ENCODE measurements at places on chromosomes 1 and 21.

GRCh38 chr1:164838786-164839185, 279.8 kb downstream of the PBX1 start:
- no peak for DNase-seq

DNA sequence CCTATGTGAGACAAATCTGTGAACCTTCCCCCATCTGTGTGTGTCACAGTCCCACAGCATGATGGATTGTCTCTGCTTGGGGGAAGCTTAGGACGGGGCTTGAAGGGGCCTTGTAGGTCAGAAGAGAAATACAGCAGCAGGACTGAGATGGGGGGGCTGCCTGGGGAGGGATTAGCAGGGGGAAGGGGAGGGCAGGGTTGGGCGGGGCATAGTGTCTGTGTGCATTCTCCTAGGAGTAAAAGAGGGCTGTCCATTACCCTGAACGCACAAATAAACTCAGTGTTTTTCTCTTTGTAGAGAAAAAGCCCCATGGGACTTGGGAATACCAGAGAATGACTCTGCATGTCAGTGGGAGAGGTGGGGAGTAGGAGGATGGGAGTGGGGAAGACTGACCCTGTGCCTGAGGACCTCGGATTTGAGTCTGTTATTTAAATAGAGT, 16.4 kb downstream of the RNF220 start:
- DNase-seq = no peak

- no peak for DNase-seq
Measured at GRCh38 chr1:181100015-181100905, 11.8 kb downstream of the IER5 start.

DNA sequence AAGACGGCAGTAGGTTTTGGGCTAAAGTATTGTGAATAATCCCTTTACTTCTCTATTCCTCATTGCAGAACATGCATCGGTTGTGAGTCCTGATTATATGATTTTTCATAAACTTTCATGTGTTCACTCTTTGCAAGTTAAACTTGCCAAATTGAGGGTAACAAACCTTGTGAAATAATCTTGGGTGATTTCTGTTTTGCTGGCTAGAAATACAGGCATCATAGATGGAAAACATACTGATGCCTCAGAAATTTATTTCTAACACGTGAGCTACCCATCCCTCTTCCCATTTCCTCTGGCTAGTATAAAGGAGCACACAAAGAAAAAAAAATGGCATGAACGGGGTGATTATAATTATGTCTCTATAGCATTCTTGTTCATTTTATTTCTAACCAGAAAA, 39.6 kb downstream of the RGS5 start:
- DNase-seq = no peak

DNA sequence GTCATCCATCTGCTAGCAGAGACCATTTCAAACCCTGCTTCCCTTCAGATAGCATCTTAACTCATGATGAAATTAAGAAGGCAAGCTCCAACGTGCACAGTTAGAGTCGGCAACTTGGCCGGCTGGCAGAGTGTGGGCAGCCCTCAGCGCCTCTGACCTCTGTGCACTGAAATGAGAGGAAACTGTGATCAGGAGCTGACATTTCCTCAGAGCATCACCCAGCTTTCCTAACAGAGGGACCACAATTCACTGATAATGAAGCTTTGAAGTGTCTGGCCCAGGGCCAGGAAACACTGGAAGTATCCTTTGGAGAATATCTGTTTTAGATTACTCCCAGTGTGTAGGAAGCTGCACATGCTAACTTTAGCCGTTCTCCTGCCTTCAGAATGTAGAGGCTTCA, 145.0 kb upstream of the ZC3H11B start:
- no peak for DNase-seq

GRCh38 chr1:246629030-246629429, 62.8 kb downstream of the CNST start:
- no peak for DNase-seq

DNA sequence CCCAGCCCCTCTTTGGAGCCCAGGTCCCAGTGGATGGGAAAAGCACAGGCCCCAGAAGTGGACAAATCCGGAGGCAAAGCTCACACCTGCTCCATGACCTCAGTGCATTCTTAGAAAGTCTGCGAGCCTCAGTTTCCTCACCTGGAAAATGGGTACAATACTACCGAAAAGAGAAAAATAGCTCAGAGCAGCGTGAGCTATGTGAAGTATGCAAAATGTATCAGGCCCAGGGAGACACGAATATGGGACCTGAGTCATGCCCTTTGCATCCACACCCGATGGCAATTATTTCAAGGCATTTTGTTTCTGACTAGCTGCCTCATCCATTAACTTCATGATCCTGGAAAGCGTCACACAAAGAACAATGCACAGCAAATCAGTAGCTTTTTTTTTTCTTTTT, 9.2 kb downstream of the ALDH4A1 start:
- no peak for DNase-seq

DNA sequence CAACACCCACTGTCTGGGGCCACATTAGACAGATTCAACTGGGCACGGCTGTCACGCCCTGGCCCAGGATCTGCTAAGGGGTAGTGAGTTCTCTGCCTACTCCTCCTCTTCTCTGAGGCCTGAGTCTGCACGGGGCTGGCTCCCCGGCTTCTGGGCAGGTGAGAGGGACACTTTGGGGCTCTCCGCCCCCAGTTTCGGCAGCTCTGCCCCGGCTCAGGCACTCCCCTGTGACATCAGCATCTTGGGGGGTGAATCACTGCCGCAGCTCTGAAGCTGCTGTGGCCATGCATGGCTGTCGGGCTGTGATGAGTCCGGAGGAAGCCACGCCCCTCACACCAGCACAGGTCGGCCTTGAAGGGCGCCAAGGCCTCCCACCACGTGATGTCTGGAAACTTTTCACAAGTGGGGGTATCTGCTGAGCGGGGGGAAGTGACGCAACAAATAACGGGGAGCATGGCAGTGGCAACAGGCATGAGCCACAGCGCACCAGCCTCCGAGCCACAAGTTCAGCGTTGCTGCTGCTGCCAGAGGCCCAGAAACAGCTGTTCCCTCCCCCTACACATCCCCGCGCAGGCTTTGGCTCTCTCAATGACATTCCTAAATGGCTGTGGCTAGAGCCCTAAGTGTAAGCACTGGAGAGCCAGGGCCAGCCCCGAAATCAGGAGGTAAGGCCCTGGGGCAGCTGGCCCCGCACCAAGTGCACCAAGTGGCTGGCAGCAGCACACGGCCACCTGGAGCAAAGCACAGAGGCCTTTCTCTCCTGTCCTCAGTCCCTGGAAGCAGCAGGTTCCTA, 26.3 kb downstream of the ZBTB17 start:
- DNase-seq = peak; percentile 80

DNA sequence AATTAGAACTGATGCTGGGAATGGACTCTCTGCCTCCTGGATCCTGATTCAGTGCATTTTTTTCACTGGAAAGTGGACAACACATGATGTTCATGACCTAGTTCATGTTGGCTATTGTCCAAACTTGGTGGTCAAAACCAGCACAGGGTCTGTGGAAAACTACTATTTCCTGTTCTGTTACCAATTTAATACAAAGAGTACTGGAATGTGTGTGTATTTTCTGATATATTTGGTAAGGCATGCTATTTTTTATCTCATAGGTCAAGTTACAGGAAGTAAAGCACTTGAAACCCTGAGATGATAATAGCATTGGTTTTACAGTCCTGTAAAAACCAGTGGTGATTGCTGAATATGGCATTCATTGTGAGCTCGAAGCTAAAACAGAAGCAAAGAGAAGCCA, 89.9 kb downstream of the SGIP1 start:
- no peak for DNase-seq

DNA sequence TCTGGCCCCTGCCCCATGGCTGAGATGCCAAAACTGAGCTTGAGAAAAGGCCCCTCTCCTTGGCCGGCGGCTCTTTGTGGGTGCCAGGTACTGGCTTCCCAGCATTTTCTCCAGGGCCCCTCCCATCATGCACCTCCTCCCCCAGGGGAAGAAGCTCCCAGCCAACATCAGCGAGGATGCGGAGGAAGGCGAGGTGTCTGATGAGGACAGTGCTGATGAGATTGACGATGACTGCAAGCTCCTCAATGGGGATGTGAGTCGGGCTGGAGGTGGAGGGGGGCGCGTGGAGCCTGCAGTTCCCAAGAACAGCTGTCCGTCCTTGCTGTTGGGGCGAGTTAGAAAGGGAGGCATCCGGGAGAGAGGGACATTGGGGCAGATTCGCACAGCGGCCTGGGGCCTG, 13.5 kb downstream of the PLCH2 start:
- DNase-seq = no peak

GRCh38 chr1:3471356-3472087, 17.1 kb downstream of the ARHGEF16 start:
- DNase-seq = no peak

DNA sequence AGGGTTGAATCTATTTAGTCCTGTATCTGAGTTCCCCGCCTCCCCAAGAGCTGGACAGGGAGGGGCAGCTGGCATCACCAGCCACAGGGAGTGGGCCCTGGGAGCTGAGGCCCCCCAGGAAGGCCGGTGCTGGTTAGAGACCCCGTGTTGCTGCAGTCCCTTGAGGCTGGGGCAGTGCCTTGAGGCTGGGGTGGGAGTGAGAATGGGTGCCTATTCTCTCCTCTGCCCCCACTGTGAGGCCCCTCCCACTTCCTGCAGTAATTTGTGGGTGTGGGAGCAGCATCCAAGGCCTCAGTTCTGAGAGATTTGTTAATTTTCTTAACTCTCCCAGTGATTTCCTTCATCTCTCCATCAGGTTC, 2.5 kb upstream of the TRAPPC3 start:
- DNase-seq = no peak

DNA sequence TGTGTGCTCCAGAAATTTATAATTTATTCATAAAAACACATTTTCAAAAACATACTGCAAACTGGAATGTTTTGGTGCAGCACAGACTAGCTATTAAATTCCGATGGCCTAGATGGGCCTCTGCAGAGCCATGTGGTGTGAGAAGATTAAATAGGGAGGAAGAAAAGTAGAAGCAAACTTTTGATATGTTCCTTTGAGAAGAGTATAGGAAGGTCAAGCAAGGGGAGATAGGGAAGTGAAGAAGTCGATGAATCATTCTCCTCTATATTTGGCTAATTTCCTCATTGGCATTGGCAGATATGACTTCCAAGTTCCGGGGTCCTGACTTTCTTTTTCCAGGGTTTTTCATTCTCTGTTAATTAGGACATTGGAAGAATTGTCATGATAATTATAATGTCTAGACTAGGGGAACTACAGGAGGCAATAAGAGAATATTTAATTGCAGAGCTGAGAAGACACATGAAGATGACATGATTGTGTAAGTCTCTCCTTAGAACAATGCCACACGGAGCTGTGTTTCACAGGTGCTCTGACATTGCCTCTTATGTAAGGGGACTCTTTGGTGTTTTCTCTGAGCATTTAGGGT, 19.3 kb upstream of the ZNF326 start:
- DNase-seq = no peak

DNA sequence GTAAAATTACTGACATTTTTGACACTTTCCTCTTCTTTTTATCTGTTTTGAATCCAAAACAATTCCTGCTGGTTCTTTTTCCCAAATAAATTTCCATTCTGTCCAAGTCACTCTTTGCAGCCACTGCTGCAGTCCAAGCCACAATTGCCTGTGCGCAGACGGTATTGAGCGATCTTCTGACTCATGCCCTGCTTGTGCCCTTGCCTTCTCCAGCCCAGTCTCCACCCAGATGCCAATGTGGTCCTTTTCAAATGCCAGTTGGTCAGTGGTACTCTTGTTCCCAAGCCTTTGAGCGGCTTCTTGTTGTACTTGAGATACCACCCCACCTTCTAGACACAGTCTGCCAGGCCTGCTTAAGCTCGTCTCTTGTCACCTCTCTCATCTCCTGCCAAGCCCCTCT, 78.9 kb downstream of the CAMTA1 start:
- DNase-seq = no peak

- DNase-seq = no peak
Measured at GRCh38 chr21:14923468-14923867, 141.3 kb downstream of the NRIP1 start.

GRCh38 chr1:206946261-206946660, at the start of gene PIGR:
Gene PIGR (minus strand): TSS chr1:206946466. CDS start chr1:206940531, 5,935 bp downstream.
- DNase-seq = no peak

- no peak for DNase-seq
Measured at GRCh38 chr1:66464802-66465201, 69.2 kb upstream of the SGIP1 start.

DNA sequence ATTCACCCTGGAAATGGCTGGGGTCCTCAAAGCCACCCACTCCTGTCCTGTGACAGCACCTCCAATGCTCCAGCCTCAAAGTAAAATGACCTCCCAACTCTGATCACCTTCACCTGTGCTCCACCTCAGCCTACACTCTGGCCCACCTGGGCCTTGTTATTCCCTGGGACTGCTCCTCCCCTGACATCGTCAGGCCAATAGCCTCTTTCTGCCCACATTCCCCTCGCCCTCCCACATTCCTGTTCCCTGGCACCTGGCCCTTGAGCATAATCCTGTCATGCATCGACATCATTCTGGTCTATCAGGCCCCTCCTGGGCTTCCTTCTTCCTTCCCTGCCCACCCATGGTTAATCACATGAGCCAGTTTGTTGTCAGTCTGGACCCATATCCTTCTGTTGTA, 13.2 kb upstream of the BCAR3 start:
- DNase-seq = no peak

- DNase-seq = peak; percentile 49
Measured at GRCh38 chr1:15345705-15346345, 63.9 kb upstream of the EFHD2 start.

DNA sequence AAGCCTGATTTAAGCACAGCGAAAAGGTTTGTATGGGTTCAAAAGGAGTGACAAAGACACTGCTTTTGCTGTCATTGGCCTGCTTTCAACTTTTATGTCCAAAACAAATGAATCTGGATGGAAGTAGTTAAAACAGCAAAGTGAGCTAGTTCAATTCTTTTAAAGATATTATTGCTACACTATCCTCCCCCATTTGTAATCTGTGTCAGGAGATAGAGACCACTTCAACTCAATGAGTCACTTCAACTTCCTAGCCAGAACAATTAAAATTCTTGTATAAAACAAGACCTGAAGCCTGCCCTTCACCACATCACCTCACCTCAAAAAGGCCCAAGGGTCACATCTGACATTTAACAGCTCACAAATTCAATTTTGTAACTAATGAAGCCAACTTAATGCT, 364.1 kb upstream of the LYPLAL1 start:
- DNase-seq = no peak

GRCh38 chr21:18603980-18604379, 200.4 kb upstream of the TMPRSS15 start:
- no peak for DNase-seq

DNA sequence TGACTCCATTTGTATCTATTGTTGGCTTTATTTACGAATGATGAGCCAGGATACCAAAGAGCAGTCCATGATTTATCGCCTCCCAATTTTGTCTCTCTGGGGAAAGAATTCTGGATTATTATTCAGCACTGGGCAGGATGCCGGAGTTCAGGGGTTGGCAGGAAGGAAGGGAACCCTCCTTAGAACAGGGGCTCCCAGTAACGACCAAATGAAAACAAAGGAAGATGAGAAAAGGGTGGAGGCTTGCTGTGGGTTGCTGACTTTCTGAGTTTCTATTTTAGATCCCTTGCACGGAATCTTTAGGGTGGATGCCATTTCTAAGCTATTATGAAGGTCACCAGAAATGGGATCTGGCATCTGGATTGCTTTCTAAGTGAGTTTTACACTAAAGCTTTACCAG, 231.2 kb upstream of the LYPLAL1 start:
- DNase-seq = no peak

GRCh38 chr1:15578921-15579682, 5.7 kb downstream of the AGMAT start:
- no peak for DNase-seq

- DNase-seq = no peak
Measured at GRCh38 chr1:197928849-197929336, 11.7 kb downstream of the LHX9 start.

- no peak for DNase-seq
Measured at GRCh38 chr1:1373051-1373814, 1.8 kb downstream of the AURKAIP1 start.
